GM19239 (cell line): ENCODE measurements at places on chromosomes 6 and 20.

DNA sequence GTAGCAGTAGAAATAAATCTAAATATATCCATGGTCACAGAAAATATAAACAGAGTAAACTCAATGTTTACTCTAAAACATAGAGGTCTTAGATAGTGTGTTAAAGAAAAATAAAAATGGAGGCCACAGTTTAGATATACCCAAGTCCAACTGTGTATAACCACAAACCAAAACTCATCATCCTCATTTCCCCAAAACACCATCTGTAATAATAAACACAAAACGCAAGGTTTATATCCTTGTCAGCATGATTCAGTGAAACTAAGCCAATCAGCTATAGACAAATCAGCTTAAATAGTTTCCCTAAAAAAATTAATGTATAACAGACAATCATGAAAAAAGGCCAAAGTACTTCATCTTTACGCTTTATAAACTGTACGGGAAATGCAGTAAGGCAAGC lies 2.7 kb upstream of the HACE1 start:
- DNase-seq: no peak

DNA sequence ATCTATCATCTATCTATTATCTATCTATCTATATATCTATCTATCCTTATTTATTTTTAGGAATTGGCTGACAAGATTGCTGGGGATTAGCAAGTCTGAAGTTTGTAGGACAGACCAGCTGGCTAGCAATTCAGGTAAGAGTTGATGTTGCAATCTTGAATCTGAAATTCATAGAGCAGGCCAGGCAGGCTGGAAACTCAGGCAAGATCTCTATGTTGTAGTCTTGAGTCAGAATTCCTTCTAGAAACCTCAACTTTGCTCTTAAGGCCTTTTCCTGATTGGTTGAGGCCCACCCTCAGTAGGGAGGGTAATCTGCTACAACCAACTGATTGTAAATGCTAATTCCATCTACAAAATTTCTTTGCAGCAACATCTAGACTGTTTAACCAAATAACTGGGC lies 19.2 kb downstream of the MAPK13 start:
- no peak for DNase-seq

DNA sequence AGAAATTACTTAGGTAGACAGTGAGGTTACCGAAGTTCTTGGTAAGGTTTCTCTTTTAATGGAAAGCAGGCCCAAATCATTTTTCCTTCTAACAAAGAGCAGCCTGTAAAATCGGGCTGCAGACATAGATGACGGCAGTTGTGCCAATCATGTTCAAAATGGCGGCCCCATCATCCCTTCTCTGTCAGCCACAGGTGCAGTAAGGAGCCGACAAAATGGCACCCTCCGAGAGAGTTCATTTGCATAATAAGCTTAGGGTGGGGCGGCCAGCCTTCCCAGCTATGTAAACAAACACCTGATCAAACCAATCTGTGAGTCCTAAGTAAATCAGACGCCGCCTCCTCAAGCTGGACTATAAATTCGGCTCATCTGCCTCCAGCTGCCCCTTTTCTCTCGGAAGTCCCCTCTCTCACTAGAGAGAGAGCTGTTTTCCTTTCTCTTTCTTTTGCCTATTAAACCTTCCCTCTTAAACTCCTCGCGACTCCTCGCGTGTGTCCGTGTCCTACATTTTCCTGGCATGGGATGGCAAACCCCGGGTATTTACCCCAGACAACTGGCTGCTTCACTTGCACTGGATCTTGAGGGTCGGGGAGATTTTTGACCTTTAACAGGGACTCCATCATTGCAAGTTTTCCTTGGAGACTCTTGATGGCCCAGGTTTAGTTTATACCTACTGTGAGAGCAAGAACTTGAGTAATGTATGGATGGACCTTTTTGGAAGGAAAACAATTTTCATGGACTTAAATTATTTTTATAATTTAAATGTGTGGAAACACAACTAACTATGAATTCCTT lies 8.9 kb upstream of the DDR1 start:
- DNase-seq: no peak

DNA sequence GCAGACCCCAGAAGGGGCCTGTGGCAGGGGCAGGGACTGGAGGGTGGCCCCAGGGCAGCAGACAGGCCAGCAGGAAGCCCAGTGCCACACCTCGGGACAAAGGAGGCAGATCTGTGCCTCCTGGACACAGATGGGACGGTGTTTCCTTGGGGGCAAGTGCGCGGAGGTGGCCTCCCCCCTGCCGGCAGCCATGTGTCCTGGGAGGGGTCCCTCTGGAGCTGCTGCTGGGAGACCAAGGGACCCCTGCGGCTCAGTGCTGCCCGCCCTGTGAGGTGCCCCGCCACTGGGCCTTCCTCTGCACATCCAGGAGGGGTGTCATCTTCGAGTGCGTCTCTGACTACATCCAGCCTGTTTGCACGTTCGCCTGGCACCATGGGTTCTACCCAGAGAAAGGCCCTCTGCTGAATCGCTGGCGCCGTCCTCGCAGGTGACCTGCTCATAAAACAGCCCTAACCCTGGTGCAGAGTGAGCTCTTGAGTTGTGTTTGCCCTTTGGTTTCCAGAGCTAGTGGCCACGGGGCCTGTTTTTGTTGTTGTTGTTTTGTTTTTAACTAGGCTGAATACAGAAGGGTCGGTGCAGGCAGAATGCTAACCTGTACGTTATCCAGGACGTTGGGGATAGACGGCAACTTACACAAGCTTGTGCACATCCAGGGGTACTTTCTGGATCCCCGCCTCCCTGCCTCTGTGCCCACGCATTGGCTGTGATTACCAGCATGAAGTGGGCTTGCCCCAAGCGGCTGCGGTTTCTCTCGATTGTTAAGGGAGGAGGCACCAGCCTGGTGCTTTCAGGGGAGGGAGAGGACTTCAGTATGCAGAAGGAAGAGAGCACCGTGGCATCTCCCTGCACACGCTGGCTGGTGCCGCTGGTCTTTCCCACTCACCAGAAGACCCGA lies 1.3 kb upstream of the KCNQ2 start:
- no peak for DNase-seq

DNA sequence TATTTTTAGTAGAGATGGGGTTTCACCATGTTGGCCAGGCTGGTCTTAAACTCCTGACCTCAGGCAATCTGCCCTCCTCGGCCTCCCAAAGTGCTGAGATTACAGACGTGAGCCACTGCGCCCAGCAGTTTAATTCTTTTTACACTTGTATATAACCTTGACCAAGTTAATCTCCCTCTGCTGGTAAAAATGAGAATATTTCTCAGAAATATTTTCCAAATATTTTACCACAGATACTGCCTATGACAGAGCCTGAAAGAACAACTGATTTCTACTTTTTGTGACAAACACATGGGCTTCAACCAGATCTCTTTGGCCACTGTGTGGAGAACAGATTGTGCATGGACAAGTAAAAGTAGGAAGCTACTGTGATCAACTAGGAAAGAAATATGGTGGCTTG lies 21.2 kb upstream of the NHSL1 start:
- DNase-seq: no peak

DNA sequence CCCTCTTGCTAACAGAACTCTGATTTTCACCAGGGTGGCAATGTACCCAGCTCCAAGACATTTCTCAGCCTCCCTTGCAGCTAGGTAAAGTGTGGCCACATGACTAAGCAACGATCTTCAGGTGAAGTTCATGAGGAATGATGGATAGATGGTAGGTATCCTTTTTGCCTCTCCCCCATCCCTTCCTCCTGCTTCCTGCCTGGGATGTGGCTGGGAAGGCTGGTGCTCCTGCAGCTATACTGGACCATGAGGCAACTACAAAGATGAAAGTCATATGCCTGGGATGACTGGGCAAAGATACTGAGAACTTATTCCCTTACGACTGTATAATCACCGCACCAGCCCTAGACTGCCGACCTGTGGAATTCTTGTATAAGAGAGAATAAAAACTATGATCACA lies 13.4 kb downstream of the ZNF335 start:
- DNase-seq: no peak

DNA sequence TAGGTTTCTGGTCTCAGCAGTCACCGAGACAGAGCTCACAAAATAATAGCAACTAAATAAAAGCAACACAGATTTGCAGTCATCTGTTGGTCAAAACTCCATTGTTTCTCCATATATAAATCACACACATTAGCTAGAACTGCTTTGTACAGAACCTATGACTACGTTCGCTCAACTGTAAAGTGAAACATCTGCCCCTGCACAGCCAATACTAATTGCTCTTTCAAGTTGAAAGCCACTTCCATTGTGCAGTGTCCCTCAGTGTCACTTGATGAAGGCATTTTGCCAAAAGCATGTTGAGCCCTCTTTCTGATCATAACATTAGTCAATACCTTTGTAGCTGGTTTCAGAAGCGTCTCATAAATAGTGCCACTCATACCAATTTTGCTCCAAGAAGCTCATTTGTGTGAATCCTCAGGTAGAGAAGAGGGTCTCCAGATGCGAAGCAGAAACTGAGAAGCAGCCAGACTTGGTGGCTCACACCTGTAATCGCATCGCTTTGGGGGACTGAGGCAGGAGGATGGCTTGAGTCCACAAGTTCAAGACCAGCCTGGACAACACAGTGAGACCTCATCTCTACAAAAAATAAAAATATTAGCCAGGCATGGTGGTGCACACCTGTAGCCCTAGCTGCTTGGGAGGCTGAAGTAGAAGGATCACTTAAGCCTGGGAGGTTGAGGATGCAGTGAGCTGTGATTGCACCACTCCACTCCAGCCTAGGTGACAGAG lies 68.9 kb downstream of the PERP start:
- no peak for DNase-seq

DNA sequence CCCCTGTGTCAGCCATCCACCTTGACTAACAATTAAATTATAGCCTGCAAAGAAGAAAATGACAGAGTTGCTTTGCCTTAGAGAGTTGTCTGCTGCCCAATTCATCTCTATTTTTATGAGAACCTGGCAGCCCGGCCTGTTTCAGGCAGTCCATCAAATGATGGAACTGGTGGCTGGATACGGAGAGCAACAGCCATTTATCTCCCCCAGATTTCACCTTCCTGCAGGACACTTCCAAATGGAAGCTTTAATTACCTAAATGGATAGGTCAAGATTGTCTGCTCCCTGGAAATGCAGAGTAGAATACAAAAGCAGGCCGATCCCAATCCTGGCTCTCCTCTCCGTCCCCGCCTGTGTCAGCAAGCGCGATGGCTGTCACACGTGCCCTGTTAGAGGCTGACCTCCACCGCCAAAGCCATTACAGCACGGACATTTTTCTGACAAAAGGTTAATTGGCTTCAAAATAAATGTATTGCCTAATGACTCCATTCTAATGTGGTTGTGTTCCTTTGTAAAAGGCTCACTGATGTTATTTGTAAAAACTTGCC lies 86.7 kb downstream of the PACRG start:
- no peak for DNase-seq

GRCh38 chr20:62805155-62805710 lies 598 bp downstream of the OGFR start:
- no peak for DNase-seq

- no peak for DNase-seq
Measured at GRCh38 chr6:39451831-39452230, 129.3 kb upstream of the KCNK16 start.

GRCh38 chr6:127514773-127515227 lies 4.3 kb downstream of the MTCL3 start:
- DNase-seq: peak; percentile 9

- no peak for DNase-seq
Measured at GRCh38 chr20:61850926-61851900, 214.5 kb downstream of the TAF4 start.

DNA sequence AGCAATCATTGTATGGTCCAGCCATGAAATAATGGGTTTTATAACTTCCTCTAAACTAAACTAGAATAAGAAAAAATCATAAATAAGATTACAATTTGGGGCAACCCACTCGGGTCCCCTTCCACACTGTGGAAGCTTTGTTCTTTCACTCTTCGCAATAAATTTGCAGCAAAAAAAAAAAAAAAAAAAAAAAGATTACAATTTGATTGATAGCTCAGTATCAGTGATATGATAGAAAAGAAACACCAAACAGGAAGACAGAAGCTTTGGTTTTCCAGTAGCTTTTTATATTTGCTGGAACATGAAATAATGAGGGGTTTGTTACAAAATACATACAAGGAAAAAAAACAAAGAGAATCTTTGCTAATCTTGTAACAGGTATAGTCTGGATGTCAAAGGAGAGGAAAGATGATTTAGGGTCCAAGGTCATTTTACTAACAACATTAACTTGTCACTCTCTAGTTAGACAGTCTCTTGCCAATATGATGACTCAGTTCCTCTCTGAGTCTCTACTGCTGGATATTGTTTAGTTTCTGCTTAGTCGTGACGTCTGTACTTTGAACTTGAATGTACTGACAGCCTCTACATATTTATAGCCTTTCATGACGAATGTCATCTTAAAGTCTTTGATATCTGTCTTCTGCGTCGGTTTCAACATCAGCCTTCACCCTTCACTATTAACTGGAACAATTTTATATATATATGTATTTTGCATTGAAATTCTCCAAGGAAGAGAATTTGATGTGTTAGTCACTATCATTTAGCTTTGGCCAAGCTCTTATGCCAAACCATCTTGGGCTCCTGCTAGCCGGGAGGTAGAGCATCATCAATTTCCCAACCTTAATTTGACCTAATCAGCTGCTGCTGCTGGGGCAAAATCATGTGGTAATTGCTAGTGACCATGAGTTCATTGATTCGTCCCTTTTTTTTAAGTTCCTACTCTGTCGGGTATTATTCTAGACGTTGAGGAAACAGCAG lies 213.1 kb upstream of the STXBP5 start:
- no peak for DNase-seq

- DNase-seq: no peak
Measured at GRCh38 chr6:125857846-125858245, 67.1 kb downstream of the NCOA7 start.

DNA sequence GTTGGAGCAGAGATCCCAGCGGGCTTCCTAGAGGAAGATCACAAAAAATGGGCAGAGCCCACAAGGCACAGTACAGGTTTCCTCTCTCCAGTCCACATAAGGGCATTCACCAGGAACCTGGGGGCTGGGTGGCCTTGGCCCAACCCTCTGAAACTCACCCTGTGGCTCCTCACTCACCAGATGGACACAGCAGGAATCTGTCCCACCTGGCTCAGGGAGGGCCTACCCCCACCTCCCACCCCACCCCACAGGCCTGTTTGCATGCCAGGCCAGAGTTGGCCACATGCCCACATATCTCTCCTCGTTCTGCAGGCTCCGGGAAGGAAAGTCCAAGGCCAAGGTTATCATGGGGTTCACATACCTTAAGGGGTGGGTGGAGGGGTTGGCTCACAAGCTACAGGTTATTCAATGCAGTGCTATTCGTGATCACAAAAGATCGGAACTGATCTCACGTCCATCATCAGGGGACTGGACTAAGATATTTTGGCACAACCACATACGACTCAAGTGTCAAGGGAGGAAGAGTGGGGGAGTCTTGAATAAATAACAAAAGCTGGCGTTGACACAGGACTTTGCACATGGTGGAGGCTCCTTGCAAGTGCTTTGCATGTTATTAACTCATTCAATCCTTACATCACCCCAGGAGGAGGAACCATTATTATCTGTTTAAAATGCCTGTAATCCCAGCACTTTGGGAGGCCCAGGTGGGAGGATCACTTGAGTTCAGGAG lies 13.0 kb downstream of the RIPOR3 start:
- no peak for DNase-seq

GRCh38 chr6:108521616-108522107 lies 39.1 kb upstream of the FOXO3 start:
- DNase-seq: no peak
